ENCODE measurements at places on chromosomes 12 and 14.

GRCh38 chr12:100427078-100427477, 46.6 kb upstream of the NR1H4 start:
- DNase-seq: no peak

DNA sequence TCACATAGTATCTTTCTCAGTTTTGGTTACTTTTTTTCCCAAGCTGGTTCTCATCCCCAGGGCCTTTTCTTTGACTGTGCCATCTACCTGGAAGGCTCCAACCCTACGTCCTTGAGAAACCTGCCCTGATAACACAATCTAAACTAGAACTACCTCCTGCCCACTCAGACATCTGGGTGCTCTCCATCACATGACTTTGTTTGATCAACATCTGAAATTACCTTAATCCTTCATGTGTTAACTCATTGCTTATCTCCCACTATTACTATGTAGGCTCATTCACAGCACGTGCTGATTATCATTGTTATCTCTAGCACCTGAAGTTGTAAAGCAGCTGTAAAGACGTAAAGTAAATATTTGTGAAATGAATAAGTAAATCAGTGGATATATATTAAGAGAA, 784.0 kb downstream of the TMTC2 start:
- no peak for DNase-seq

GRCh38 chr14:24377126-24377525, 9.1 kb downstream of the NFATC4 start:
- DNase-seq: no peak

- DNase-seq: no peak
Observed at GRCh38 chr14:39083127-39083526, 19.9 kb downstream of the SEC23A start.

- peak; percentile 30 for DNase-seq
Observed at GRCh38 chr14:101589486-101590015, 28.3 kb downstream of the DIO3 start.

DNA sequence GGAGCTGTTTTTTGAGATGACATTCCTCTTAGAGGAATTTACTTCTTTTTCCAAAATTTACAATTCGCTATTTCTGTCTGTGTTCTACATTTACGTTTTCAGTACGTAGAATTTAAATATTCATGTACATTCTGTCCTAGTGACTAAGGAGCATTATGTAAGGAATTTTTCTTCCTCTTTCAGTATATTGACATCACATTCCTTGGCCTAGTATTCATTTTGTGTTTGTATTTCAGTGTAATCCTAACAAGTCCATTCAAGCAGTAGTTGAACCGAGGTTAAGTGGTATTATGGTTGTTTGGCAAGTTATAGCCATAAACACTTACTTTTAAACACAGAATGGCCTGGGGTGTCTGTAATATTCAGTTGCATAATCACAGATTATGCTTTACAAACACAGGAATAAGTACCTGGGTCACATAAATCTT, 465.2 kb downstream of the PCNX1 start:
- no peak for DNase-seq

DNA sequence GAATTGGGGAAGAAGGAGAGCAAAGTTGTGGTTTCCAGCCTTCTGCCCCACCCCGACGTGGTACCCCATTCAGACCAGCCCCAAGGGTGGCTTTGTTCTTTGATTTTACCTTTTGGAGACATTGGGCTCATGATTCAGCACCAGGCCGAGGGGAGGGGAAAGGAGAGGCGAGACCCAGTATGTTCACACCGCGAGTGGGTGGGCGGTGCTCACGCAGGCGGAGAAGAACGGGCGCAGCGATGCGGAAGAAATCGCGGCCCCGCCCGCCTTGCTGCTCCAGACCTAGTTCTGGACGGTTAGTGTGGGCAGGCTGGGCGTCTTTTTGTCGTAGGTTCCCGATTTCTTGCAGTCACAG, 963 bp downstream of the ATL1 start:
- peak; percentile 49 for DNase-seq

GRCh38 chr12:67452119-67452805, 183.1 kb downstream of the CAND1 start:
- DNase-seq: peak; percentile 22

- DNase-seq: no peak
Observed at GRCh38 chr14:93688239-93688666, 100.0 kb downstream of the PRIMA1 start.

- DNase-seq: no peak
Observed at GRCh38 chr12:133058203-133059113, 21.1 kb downstream of the ZNF84 start.

DNA sequence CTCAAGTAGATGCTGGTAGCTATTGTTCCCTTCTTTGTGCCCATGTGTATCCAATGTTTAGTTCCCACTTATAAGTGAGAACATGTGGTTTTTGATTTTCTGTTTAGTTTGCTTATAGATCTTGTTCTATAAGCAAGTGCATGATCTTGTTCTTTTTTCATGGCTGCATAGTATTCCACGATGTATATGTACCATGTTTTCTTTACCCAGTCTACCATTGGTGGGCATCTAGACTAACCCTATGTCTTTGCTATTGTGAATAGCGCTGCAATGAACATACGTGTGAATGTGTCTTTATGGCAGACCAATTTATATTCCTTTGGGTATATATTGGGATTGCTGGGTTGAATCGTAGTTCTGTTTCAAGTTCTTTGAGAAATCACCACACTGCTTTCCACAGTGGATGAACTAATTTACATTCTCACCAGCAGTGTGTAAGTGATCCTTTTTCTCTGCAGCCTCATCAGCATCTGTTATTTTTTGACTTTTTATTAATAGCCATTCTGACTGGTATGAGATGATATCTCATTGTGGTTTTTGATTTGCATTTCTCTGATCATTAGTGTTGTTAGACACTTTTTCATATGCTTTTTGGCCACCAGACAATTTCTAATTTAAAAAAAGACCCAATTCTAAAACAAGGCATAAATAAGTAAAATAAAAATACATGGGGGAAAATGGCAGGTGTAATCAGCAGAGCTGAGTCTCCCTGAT, 50.6 kb downstream of the CPM start:
- no peak for DNase-seq

DNA sequence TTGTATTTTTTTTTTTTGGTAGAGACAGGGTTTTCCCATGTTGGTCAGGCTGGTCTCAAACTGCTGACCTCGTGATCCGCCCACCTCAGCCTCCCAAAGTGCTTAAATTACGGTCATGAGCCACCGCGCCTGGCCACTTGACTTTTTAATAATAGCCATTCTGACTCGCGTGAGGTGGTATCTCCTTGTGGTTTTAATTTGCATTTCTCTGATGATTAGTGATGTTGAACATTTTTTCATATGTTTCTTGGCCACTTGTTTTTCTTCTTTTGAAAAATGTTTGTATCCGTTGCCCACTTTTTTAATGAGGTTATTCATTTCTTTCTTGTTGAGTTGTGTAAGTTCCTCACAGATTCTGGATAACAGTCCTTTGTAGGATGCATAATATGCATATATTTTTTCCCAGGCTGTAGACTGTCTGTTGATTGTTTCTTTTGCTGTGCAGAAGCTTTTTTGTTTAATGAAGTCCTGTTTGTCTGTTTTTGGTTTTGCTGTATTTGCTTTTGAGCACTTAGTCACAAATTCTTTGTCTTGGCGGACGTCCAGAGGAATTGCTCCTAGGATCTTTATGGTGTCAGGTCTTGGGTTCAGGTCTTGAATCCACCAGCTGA, 10.3 kb upstream of the PGAM5 start:
- no peak for DNase-seq

- no peak for DNase-seq
Observed at GRCh38 chr12:122845865-122846621, 10.8 kb downstream of the HIP1R start.

- no peak for DNase-seq
Observed at GRCh38 chr12:46825591-46826414, at the start of gene SLC38A4. Gene SLC38A4 (minus strand): TSS chr12:46825997. CDS start chr12:46793071, 32,926 bp downstream.

DNA sequence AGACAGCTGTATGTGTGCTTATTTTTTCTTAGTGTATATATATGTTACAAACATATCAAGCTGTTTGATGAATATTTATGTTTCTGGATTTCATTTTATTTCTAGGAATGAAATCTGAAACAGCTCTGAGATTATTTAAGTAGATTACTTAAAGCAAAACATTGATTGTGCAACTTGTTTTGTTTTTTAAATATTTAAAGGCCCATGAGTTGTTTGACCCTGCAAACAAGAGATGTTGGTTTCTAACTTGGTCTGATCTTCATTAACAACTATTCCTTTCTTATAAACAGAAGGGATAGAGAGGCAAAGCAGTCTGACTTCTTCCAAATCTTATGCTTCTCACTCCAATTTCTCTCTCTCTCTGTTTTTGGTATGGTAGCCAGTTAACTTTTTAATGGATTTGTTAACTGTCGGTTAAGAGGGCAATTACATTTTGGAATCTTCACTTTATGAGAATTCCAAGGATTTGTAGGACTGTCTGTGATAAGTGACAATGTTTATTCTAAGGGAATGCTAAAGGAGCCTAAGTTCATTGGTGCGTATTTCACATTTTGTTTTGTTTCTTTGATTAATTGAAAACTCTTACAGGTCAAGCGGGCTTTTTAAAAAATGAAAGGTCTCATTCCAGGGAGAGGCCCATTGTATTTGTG, 102.6 kb upstream of the HMGA2 start:
- no peak for DNase-seq

DNA sequence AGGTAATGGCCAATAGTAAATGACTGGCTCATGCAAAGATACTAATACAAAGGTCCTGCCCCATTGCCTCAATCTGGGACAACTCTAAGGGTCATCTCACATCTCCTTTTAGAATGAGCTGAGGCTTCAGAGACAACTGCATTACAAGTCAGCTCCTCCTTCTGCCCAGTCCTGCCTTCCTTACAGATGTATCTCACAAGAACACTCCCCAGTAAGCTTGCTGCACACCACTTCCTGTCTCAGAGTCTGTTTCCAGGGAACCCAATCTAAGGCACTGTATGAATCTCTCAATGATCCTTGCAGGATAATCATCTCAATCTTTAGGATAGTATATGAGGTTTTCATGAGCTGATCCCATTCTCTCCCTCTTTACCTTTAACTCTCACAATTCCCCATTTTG, 57.8 kb upstream of the ZDHHC17 start:
- no peak for DNase-seq

DNA sequence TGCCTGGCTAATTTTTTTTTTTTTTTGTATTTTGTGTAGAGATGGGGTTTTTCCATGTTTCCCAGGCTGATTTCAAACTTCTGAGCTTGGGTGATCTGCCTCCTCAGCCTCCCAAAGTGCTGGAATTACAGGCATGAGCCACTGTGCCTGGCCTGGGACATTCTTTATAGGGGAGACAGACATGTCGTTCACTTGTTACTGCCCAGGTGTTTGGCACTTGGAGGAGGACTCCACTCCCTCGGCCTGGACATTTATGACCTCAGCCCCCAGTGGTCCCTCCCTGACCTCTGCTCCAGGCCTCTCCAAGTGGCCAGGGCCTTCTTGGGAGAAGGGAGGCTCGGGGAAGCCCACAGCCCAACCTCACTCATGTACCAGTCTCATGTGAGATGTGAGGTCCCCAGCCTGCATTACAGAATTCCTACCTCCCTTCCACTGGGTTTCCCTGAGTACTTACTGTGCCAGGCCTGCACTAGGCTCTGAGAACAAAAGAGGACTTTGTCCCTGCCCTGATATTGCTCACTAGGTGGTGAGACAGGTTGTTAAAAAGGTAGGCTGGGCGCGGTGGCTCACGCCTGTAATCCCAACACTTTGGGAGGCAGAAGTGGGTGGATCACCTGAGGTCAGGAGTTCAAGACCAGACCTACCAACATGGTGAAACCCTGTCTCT, 9.7 kb upstream of the POP5 start:
- DNase-seq: no peak

GRCh38 chr12:68591734-68592418, 18.8 kb upstream of the RAP1B start:
- DNase-seq: no peak

- DNase-seq: no peak
Observed at GRCh38 chr12:2959505-2960389, 550 bp downstream of the TEAD4 start.

- no peak for DNase-seq
Observed at GRCh38 chr12:105921872-105922669, 216.7 kb downstream of the NUAK1 start.

- DNase-seq: no peak
Observed at GRCh38 chr14:34088914-34089313, 138.0 kb upstream of the EGLN3 start.

- DNase-seq: peak; percentile 16
Observed at GRCh38 chr12:124680863-124681778, 113.7 kb upstream of the NCOR2 start.

Measured in activated naive CD4-positive, alpha-beta T cell treated with anti-CD3 and anti-CD28 coated beads, Interleukin-2, amount 50 U/mL, for 72 hours (primary cell).